Left ventricle myocardium inferior (tissue), 1 donor: ENCODE measurements at places on chromosomes 2 and 18.

DNA sequence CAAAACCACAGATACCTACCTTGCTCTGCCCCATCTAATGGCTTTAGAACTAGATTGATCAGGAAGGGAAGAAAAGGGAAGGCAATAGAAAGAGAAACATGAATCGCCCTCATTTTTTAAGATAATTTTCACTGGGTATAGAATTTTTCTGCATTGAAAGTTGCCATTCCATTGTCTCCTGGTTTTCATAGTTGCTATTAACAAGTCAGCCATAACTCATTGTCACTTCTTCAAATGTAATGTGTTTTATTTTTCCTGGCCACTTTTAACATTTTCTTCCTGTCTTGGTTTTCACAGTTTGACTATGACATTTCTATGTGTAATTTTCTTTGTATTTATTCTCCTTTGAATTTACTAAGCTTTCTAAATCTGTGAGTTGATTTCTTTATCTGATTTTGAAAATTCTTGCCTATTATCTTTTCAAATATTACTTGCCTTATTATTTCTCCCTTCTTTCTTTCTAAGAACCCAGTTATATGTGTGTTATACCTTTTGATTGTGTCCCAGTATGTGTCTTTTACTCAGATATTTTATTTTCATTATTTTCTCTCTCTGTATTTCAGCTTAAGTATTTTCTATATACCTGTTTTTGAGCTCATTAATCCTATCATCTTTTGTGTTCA is 85.5 kb upstream of the GLI2 start:
- DNase-seq, result no peak

DNA sequence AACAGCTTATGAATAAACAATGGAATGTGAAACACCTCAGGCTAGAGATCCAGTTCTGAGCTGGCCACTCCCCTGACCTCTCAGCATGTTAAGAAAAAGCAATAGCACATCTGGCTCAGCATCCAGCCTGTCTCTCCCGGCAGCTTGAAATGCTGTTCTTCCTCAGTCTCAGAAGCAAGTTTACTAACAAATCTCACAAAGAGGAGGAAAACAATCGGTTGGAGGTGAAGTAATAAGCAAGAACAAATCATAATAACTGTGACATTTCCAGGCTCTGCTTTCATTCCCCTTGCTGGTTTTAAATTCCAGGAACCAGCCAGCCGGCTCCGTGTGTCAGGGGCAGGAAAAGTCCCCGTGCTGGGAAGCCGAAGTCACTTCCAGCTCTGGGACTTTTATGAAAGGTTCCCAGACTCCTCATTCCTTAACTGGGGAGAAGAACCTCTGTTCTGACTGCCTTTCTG is 133.9 kb upstream of the ARL4C start:
- DNase-seq, result no peak

GRCh38 chr2:156112323-156112722 is 220.2 kb downstream of the NR4A2 start:
- no peak for DNase-seq

DNA sequence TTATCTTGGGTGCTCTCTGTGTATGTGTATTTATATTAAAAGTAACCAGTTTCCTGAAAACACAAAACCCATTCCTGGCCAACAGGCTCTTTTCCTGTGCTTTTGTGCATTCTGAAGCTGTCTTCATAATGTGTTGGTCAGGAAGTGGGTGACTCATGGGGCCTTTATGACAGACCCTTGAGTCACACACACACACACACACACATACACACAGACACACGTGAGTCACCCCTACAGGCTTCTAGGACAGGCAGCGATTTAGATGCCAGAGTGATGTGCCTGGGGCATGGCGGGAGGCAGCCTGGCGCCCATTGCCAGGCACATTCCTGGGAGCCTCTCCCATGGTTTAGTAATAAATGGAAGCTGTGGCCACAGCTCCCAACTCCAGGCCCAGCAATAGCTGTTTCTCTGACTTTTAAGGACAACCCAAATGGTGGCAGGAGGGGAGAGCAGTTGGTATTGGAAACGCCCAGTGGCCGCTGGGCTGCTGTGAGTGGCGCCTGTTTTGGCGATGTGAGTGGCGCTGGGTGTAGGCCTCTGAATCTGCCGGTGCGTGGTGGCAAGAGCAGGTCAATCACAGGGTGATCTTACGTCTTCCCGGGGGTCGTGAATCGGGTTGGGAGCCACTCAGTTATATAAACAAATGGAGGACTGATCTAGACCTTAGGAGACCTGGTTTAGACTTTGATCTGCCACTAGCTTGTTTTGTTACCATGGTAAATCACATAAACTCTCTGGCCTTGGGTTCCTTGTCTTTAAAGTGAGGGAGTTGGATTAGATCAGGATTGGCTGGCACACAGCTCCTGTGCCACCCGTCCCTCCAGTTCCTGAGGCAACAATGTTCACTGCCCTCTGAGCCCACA is 150.7 kb upstream of the DLX2 start:
- DNase-seq, result no peak

- no peak for DNase-seq
These were observed 224.9 kb downstream of the ASXL3 start for GRCh38 chr18:33802955-33803354.

DNA sequence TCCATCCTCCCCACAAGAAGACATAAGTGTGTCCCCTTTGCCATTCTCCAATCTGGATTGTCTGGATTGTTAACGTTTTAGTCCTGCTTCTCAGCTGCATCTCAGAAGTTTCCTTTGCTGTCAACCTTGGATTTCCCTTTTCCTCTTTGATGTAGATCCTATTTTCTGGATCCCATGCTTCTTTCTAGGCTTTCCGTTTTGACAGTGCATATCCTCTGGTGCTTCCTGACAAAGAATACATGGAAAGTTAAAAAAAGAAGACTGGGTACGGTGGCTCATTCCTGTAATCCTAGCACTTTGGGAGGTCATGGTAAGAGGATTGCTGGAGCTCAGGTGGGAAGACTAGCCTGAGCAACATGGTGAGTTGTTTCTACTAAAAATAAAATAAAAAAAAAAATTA is 26.8 kb downstream of the ABI2 start:
- no peak for DNase-seq
